ENCODE measurements at places on chromosomes 3 and 15.

- no peak for DNase-seq
Measured at GRCh38 chr3:25396686-25397085, 31.4 kb upstream of the RARB start.

- DNase-seq = no peak
Measured at GRCh38 chr3:46112984-46113383, 85.7 kb upstream of the XCR1 start.

- DNase-seq = no peak
Measured at GRCh38 chr3:12916159-12916558, 74.8 kb upstream of the RPL32 start.

GRCh38 chr3:119579366-119580066, at the start of gene ADPRH:
ADPRH (plus strand) TSS chr3:119579492; CDS start chr3:119582170, 2,678 bp downstream.
- peak; percentile 57 for DNase-seq

DNA sequence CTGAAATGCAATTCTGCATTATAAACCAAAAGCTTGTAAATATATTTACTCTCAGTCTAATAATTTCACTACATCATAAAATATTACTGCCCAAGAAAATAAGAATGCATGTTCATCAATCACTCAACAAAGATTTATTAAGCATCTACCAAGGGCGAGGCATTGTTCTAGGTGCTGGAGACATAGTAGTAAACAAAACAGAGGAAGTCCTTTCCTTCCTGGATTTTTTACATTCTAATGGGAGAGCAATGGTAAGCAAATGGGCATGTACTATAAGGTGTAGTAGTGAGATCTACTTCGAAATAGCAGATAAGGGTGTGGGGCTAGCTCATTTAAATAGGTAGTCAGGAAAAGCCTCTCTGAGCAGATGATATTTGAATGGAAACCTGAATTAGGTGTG, 10.8 kb upstream of the ZFYVE19 start:
- DNase-seq = no peak

DNA sequence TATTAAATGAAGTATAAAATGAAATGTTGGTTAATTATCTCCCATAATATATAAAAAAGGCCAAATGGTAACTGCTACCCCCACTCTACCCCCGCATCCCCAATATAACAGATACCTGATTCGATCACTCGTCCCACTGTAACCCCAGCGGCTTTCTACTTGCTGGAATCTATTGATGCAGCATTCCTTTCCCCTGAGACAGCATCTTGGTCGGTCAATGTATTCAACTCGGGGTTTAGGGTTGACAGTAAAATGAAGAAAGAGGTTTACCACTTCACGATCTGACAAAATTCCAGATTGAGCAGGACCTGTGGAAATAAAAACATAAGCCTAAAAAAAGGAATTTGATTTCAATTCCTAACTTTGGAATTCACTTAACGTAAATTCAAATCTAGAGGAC, 18.6 kb upstream of the C15orf40 start:
- DNase-seq = no peak

GRCh38 chr15:72783004-72783639, 436 bp downstream of the ADPGK start:
- peak; percentile 85 for DNase-seq

Measured in NAMALWA (cell line).